MCF 10A (cell line): ENCODE measurements at places on chromosomes 3 and 15. TPM values are rescaled to one million over a fixed set of nuclear protein-coding genes. Genes with fewer than 3 reads are reported as not detected.

GRCh38 chr3:41581700-41582099 lies 380.2 kb downstream of the ULK4 start:
- no peak for DNase-seq

DNA sequence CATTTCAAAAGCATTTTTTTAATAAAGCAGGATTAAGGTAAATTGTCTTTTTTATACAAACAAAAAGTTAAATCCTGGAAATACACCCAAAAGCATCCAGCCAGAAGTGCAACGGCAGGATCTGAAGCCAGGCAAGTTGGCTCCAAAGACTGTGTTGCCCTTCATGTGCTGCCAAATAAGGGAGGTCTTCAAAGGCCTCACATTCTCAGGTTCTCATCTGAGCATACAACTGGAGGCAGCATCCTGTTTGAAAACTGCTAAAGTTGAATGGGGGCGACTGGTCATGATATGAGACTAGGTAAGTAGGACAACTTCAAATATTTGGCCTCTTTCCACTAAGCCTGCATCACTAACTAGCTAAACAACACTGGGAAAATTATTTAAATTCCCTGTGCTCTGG lies 52.2 kb downstream of the IMPG2 start:
- no peak for DNase-seq

- DNase-seq, result no peak
Measured at GRCh38 chr15:59739557-59740186, 50.6 kb upstream of the BNIP2 start.

DNA sequence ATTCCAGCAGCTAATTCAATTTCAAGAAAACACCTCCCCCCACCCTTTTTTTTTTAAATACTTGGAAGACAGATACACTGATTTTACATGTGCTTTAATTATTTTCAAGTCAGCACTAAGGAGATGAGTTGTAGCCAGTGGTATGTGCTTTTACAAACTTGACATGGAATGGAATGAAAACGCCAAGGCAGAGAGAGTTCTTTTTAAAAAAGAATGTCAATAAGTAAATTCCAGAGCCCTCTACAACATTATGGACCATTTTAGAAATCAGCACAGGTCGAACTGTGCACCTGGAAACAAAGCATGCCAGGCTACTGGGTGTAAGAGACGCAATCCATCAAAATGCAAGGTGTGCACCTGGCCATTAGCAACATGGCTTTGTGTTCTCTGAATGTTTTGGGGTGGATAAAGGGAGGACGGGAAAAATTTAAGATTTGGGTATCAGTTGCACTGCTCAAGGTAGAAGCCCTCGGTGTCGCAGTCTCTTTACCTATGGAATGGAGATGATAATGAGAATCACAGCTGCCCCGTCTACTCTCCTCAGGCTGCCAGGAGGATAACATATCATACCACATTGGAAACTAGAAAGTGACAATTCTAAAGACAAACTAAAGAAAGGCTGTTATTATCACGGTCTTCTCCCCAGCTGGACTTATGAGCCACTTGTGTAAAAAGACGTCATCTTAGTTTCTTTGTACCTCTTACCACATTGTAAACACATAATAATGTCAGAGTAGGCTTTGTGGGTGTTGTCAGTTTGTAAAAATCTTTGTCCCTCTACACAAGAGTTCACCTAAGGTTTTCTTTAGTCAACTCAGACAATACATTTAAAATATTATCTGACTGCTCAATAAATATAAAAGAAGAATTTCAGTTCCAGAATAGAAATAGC lies 107.4 kb upstream of the PRICKLE2 start:
- DNase-seq, result no peak

EPHA6 gene
- 0.33 and 0.66 TPM in 2 replicates for total RNA-seq
